ENCODE measurements at places on chromosomes 4 and X.

GRCh38 chr4:152970102-152970820 lies 34.1 kb downstream of the FHDC1 start:
- DNase-seq: peak; percentile 20

GRCh38 chr4:149638073-149638472 lies 177.6 kb downstream of the IQCM start:
- no peak for DNase-seq

DNA sequence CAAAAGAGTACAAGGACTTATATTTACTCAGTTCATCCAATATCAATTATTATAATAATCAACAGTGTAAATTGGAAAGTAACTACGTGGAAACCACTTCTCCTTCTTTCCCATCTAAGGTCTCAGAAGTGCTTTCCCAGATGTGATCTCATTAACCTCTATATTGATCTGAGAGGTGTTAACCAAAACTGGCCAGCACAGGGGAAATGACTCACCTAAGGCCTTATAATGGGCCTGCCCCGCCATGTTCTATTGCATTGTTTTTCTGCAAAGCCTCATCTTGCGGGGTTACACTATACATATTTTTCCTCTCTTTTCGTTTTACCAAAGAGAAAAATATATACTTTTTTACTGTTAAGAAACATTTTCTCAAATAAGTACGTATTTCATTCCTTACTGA lies 20.5 kb downstream of the RAB40A start:
- no peak for DNase-seq

DNA sequence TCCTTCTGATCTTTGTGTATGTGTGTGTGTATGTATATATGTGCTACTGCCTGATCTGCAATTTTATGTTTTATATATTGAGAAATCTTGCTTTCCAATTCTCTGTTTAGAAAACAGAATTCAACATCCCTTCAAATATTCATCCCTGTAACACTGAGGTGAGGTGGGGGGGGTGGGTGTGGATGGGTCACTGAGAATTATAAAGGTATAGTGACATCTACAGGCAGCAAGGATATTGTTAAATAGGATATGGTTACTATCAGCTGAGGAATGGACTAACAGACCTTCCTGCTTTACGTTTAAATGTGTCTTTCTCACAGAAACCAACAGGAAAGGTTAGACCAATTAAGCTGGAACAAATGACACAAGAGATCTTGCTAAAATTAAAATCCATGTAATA lies 19.0 kb upstream of the MAGEB2 start:
- no peak for DNase-seq

DNA sequence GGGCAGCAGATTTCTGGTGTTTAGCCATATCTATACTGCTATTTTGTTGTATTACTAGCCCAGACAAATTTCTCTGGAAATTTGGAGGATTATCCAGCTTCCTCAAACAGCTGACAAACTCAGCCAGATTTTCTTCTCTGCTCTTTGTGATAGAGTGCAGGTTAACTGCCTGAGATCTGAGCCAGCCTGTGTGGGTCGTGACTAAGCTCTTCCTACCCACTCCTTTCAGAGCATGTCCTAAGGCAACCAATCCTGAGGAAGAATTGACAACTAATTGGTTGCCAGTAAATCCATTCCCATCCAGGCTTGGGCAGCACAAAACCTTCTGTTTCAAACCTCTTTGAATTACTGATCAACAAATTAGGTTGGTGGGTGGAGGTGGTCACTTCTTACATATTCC lies 2.5 kb upstream of the GABRA2 start:
- DNase-seq: no peak

DNA sequence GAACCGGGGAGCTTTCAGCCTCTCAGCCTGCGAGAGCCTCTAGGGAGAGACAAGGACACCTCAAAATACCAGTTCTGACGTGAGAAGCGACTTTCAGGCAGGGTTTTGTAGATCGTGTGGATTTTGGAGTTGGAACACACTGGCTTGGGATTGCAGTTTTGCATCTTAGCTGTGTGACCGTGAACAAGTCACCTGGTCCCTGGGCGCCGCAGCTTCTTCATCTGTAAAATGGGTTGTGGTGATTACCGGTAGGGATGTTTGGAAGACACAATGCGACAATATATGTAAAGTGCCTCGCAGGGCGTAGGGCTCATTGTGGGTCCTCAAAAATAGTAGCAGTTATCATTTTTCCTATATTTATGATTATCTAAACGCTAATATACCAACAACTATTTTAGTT lies 43.7 kb upstream of the STOX2 start:
- DNase-seq: no peak

DNA sequence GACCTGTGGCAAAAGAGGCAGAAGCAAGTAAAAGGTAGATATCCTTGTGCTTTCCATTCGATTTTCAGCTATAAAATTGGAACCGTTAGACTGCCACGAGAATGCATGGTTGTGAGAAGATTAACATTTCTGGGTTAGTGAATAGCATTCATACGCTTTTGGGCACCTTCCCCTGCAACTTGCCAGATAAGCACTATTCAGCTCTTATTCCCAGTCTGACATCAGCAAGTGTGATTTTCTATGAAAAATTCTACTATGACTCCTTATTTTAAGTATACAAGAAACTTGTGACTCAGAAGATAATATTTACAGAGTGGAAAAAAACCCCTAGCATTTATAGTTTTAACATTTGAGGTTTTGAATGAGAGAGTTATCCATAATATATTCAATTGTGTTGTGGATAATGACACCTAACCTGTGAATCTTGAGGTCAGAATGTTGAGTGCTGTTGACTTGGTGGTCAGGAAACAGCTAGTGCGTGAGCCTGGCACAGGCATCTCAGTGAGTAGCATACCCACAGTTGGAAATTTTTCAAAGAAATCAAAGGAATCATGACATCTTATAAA lies 3.9 kb downstream of the FGB start:
- DNase-seq: no peak
